Jurkat, Clone E6-1 (cell line): ENCODE measurements at places on chromosomes 5 and 9.

- DNase-seq, result no peak
Observed at GRCh38 chr5:66143473-66144073, 527 bp upstream of the SREK1 start.

DNA sequence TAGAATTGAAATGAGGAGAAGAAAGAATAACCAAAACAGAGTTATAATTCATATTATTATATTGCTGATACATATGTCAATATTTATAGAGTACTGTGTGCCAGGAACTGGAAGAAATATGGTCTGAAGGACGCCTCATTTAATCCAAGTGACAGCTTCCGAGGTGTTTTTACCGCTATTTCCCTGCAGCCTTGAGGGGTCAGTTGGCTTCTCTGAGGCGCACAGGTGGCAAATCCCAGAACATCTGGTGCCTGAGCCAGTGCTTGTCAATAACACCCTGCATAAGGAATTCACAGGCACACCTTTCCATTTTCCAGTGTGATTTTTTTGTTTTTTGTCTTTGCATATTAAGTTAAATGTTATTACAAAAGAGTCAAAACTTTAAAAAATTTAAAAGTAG, 43.3 kb upstream of the CTSL start:
- no peak for DNase-seq

DNA sequence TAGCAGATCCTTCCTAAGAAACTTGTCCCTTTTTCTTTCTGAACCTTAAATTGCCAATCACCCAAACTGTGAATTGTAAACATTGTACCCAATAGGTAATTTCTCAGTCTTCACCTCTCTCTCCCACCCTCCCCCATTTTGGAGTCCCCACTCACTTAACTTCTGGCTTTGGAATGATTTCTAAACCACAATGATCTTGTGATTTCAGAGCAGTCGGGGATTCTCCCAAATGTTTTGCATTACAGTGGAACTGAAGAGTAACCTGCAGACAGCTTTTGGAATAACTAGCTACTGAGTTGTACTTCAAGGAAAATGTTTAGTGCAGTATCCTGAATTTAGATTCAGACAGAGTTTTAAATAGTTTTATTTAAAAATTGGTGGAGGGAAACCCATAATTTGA, 19.2 kb downstream of the SLC27A6 start:
- DNase-seq, result no peak

DNA sequence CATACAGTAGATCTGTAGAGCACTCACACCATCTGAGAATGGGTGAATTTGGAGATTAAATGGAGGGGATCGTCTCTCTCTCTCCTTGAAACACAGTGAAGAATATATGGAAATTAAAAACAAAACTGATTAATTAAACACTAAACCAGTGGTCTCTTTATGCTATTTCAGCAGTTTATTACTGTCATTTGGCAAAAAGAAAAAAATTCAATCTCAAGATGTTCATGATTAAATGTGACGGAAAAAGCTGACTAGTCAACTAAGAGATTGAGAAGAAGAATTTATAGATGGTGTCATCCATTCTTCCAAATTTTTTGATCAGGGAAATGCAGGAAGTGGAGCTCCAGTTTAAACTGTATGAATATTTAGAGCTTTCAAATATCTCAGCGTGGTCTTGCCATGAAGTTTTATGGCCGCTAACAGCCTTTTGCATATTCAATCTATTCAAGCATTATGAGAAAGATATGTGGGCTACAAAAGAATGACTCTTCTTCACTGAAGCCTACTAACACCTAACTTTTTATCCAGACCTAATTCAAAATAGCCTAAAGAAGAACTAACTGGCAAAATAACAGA, 121.6 kb upstream of the DPYSL3 start:
- DNase-seq, result no peak

DNA sequence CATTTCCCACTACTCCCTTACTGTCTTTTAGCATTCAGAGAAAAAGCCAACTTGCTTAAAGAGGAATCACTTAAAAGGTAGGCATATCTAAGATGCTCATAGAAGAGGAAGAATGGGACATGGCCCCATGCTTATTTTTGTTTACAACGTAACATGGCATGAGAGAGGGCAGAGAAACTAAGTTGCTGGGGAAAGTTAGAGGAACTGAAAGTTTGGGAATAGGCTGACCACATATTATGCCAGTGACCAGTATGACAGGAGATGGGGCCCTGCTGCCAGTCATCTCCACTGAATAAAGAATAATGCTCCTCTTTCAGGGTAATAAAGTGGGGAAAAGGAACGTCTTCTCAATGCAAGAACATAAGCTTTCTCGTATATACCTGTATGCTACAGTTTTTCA, 1.9 kb downstream of the PLPP6 start:
- DNase-seq, result no peak

GRCh38 chr9:33013962-33014664, 11.0 kb upstream of the DNAJA1 start:
- no peak for DNase-seq

DNA sequence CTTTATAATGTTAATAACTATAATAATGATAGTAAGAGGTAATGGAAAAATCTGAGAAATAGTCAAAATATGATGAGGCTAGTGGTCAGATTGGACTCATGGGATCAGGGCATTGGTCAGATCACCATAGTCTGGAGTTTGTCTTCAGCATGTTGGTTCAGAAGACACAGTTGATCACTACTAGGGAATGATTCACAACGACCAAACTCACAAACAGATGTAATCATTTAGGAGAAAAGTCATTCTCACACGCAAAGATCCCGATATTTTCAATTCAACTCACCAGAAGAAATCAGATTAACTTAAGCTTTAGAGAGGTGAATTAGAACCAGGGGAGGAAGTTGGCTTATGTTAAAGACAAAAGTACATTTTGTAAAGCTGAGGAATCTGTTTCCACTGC, 131.8 kb downstream of the LURAP1L start:
- DNase-seq, result no peak

DNA sequence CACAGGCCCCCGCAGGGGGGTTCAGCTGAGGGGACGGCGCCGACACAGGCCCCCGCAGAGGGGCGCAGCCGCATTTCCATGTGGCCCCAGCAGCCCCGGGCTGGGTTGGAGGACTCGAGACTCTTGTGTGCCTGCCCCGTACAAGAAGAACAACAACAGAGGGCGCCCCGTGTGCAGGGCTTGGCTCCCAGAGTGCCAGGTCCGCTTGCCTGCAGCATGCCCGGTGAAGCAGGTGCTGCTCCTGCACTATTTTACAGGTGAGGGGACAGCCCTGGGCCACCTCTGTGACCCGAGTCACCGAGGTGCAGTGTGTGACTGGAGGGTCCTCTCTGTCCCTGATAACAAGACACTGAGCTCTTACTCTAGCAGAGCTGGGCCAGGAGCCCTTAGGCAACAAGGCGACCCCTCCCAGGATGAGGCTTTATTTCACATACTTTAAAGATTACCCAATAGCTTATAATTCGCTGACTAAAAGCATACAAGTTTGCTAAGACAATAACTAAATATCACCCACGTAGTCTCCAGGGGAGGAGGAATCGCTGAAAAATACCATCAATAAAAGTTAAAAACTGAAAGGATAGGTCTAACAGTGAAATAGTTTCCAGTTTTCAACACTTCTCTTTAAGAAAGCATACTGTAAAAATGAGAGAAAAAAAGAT, 41.7 kb upstream of the SLC9A3 start:
- DNase-seq, result no peak

- no peak for DNase-seq
Observed at GRCh38 chr5:67014191-67014590, 182.4 kb downstream of the CD180 start.

DNA sequence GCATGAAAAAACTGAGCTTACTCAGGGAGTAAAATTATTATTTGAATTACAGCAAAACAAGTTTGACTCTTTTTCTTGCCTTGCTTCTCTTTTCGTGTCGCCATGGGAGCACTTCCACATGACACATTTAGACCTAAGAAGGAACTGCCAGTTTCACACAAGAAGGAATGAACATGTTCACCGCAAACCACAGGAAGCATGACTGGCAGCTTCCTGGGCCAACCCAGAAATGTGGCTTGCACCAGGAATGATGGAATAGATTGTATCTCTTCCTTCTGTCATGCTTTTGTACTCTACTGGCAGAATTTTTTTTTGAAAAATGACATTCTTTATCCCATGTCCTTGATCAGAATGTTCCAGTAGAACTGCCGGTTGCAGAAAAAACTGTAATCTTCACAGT, 32.9 kb upstream of the MAN2A1 start:
- DNase-seq, result peak; percentile 96

- DNase-seq, result no peak
Observed at GRCh38 chr9:77916820-77917219, 114.8 kb downstream of the GNAQ start.

- no peak for DNase-seq
Observed at GRCh38 chr5:123936548-123936947, 424.6 kb downstream of the CSNK1G3 start.

- DNase-seq, result no peak
Observed at GRCh38 chr5:172858990-172859811, 25.1 kb downstream of the ERGIC1 start.

- DNase-seq, result no peak
Observed at GRCh38 chr5:89722538-89722937, 687.0 kb downstream of the CETN3 start.

DNA sequence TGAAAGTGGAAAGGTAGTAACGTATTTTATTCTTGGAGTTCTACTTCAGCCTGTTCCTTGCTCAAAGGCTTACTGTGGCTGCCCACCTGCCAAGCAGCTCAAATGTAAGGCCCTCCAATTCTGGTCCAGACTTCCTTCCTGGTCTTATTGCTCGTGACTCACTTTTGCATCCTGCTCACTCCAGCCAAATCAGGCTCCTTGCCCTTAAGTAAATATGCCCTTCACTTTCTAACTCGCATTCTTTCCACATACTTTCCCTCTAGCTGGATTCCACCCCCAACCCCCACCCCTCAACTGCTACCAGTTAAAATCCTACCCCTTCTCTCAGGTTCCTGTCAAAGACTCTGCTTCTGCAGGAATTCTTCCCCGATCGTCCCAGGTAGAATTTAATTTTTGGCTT, 96.6 kb downstream of the GALNT10 start:
- DNase-seq, result no peak

DNA sequence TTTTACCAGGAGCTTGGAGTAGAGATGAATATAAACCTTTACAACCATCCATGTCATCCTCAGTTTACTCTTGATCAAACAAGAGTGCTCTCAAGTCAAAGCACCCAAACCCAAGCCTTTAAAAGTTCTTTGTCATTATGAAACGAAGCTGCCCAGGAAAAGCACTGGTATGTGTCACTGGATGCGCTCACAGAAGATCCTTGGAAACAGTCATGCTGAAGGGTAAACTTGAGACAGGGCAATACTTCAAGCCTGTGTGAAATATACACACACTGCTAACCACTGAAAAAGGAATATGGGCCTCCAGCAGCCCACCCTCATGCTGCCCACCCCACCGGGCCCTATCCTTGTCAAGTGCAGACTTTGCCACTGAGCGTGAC, 84.5 kb downstream of the PRRT1B start:
- no peak for DNase-seq

GRCh38 chr5:62457071-62457470, 44.5 kb downstream of the IPO11 start:
- no peak for DNase-seq

DNA sequence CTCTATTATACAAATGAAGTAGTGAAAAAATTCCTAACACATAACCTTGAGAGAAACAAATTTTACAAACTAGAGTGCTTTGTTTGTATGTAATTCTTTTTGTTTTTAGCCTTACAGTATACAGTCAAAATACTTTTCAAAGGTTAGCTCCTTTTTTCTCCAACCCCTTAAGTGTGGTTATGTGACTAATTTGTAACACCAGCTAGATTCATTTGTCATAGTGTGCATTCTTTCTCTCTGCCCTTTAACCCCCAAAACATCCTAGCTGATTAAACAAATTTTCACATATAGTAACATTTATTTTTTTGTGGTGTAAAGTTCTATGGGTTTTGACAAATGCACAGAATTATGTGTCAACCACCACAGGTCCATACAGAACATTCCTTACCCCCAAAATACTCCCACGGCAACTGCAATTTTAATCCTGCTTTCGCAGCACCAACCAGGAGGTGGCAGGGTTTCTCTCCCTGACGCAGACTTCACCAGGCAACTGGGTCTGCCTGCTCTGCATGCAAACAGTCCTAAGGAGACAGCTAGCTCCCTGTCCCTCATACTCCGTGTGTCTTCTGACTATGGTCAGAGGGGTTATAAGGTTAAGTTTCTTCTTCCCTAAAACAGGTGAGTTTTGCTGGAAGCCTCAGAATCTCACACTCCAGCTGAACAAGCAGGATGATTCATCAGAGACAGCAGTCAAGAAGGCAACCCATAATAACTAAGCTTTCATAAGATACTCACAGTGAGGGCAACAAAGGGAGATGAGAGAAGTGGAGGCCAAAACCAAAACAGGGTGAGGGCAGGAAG, 44.5 kb upstream of the NR5A1 start:
- peak; percentile 16 for DNase-seq

DNA sequence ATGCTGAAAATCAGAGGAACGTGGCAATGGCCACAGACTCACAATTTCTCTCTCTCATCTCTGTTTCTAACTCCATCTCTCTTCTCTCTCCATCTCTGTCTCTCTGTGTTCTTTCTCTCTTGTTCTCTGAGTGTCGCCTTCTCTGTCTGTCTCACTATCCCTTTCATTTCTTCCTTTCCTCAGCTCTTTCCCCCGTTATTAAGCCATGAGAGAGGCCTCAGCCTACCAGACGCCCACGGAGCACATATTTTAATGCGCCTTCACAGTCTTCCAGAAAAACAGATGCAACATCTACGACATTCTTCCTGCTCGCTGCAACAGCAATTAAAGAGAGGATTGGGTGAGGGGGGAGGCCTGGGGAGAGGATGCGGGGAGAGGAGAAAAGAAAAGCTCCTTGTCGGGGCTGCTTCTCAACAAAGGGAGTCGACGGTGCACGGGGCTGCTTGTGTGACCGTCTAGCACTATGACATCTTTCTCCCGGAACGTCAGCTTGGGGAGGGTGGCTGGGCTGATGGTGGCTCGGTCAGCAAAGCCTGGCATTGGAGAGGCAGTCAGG, 37.7 kb upstream of the NEURL1B start:
- DNase-seq, result no peak

DNA sequence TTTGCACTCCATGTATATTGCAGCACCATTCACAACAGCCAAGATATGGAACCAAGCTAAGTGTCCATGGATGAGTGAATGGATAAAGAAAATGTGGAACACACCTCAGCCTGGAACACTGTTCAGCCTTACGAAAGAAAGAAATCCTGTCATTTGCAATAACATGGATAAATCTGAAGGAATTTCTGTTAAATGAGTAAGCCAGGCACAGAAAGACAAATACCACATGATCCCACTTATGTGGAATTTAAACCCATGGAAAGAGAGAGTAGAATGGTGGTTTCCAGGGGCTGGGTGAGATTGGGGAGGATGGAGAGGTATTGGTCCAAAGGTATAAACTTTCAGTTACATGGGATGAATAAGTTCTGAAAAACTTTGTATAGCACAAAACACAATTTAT, 228.9 kb upstream of the CD180 start:
- no peak for DNase-seq

DNA sequence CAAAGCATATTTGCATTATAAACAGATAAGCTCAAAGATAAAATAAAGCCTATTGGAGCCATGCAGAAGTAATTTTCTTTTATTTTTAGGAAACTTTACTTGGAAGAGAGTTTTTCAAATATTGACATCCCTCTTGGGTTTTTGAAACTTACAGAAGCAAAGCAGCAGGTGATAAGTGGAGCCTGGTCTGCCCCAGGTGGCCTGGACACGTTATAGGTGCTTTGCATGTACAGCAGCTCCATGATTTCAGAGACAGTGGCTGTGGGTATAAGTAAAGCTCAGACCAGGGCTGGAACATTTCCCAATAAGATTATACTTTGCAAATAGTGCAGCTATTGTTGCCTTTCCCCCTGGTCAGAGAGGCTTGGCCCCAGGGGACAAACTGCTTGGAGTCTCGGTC, 51.5 kb downstream of the CCDC192 start:
- no peak for DNase-seq
